ENCODE measurements at places on chromosomes 1 and 21.

GRCh38 chr1:174097426-174097825 is 61.9 kb upstream of the RABGAP1L start:
- DNase-seq = no peak

DNA sequence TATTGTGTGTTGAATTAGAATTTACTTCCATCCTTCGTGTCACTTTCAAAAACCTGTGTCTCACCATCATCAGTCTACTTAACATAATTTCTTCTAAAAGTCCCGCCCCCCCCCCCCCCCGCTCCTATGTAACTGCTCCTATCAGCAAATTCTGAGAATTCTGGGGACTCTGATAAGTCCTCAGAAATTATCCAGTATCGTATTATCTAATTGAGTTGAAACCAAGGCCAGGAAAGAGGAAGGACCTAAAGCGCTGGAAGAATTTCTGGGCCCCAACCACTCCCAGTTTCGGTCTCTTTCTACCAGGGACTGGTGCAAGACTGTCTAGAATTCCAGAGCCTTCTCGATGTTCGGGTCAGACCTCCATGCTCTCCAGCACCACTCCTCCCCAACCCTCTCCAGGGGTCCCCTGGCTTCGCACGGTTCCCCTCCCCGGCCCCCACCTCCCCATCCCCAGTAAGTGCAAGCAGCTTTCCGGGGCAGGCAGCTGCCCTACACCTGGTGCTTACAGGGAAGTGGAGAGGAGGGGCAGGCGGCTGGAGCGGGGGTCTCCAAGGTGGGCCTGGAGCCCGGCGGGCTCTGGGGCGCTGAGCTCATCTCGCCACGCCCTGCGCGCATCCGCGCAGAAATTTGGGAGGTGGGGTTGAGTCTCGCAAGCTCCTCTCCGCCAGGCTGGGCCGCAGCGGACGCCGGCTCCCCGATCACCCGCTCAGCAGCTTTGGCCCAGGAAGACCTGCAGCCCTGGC is 16.0 kb upstream of the ZNF496 start:
- no peak for DNase-seq

DNA sequence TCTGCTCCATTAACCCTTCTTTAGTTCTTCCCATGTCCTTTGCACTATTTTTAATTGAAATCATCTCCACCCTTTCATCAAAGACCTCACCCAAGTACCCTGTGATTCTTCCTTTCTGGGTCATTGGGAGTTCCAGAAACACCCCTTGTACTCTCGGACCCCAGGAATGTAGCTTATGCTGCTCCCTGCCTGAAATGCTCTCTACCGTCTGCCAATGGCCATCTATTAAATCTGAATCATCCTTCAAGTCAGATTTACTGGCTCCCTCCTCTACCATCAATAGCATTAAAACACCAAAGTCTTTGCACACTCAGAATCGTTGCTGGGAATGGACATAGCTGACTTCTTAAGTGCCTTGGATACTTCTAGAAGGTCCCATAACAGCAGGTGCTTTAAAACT is 73.2 kb upstream of the GADD45A start:
- DNase-seq = no peak

DNA sequence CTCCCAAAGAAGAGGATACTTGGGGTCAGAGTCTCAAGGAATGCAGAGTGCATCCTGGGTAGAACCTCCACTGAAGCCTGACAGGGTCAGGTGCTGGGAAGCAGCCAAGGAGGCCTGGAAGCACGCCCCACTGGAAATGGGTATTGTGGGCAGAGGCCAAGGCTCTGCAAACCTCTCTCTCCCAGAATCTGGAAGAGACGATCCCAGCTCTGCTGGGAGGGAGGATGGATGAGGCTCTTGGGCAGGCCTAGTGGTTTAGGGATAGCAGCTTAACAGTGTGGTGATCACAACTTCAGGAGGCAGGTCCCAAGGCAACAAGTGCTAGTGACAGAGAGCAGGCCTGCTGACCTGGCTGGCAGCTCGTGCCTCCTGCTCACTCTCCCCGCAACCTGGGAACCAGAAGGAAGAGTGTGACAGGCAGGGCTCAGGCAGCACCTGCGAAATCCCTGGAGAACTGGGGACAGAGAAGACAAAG is 641.0 kb downstream of the PLPP3 start:
- DNase-seq = no peak

DNA sequence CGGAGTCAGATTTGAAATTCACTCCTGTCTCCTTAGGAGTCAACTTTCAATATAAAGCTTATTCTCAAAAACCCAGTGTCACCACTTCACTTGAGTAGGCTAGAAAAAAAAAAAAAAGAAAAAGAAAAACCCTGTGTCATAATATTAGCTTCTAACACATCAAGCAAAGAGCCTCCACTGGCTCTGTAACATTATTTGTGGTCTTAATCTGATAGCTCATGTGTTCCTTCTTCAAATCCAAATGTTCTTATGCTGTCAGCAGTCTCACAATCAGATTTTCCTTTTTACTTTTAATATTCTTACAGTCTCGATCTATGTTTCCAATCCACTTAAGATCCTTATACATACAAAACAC is 26.1 kb upstream of the PSMG1 start:
- no peak for DNase-seq

DNA sequence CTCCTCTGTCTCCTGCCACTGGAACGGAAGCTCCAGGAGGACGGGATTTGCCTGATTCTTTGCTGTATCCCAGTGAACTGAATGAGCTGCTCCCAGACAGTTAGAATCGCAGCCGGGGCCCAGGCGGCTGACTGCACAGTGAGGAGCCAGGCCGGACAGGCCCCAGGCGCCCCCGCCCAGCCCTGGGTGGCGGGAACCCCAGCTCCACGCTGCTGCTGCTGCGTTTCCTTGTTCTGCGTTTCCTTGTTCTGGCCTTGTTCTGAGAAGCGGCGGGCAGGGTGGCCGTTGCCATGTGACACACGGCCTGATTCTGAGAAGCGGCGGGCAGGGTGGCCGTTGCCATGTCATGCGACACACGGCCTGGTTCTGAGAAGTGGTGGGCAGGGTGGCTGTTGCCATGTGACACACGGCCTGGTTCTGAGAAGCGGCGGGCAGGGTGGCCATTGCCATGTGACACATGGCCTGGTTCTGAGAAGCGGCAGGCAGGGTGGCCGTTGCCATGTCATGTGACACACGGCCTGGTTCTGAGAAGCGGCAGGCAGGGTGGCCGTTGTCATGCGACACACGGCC is 56.2 kb downstream of the SLC37A1 start:
- DNase-seq = no peak

- no peak for DNase-seq
Observed at GRCh38 chr1:63328781-63329180, 6.4 kb downstream of the FOXD3 start.

DNA sequence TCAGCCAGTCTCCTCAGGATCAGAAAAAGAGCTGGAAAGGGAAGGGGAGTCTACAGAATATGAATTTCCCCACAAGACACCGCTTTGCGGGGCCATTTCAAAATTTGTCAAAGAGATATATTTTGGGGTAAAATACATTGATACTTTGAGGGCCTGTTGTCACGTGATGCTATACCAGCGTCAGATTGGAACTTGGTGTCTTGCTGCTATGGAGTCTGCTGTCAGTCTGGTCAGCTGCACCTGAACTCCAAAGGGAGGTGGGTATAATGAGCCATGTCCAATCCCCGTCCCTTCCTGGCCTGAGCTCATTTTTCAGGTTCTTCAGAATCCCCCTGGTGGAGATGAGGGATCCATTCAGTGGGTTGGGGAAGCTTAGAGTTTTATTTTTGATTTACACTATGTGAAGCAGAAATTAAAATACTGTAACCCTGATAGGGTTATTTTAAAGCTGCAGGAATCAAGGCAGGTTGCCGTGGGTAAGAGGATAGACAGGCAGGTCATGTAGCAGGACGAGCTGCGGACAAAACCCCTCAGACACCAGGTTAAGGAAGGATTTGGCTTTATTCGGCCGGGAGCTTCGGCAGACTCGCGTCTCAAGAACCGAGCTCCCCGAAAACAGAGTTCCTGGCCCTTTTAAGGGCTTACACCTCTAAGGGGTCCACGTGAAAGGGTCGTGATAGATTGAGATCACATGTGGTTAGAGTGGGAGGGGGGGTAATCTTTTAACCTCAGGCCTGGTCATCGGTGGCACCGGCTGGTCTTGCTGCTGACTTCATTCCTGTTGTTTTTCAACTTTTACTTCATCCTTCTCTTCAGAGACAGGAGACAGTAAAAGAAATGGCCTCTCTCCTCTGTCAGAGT is 2.2 kb upstream of the POFUT2 start:
- no peak for DNase-seq

DNA sequence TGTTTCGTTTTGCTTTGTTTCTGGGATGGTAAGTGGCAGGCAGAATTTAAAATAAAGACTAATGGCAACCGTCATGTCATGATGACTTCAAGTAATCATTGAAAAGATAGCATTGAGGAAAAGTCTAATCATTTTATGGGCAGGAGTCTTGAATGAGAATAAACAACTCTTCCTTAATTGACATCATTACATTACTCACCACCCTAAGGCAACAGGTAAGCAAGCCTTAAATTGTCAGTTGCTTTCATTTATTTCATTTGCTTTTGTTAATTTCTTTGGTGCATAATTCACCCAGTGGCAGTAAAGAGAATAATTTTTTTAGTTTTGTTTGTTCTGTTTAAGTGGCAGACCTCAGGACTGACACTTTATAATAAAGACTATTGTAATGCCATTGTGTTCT is 669.0 kb downstream of the RWDD3 start:
- DNase-seq = no peak
